NCI-H2081 (cell line): ENCODE measurements at places on chromosomes 7 and 10.

GRCh38 chr10:130500261-130501000, 364.2 kb downstream of the GLRX3 start:
- no peak for DNase-seq

DNA sequence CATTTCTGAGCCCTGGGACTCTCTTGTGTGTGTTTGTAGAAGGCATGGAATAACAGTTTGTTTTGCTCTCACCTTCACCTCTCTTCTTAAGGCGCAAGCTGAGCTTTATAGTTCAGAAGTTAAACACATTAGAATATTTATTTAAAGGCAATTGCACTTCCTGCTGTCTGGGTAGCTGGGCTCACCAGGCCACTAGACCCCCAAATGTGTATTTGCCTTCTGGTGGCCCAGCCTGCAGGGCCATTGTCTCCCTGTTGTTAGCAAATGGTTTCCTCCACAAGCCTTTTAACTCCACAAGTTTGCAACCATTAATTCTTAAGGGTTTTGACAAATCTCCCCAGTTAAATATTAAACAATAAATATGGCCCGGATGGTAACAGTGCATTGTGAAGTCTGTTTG, 31.1 kb upstream of the NEUROD6 start:
- DNase-seq: no peak

GRCh38 chr10:132422903-132423825, 26.2 kb downstream of the PWWP2B start:
- no peak for DNase-seq

- DNase-seq: no peak
Measured at GRCh38 chr10:73759512-73760115, 15.4 kb downstream of the SEC24C start.

- peak; percentile 50 for DNase-seq
Measured at GRCh38 chr10:18619016-18619415, 32.4 kb downstream of the NSUN6 start.

DNA sequence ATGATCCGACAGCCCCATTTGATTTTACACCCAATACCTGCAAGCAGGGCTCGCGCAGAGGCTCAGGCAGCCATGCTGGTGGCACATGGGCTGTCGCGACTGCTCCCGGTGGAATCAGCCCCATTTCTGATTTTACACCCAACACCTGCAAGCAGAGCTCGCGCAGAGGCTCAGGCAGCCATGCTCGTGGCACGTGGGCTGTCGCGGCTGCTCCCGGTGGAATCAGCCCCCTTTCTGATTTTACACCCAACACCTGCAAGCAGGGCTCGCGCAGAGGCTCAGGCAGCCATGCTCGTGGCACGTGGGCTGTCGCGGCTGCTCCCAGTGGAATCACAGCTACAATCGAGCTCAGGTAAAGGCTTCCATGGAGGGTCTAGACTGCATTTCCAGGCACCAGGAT, 244.1 kb downstream of the PTPRN2 start:
- no peak for DNase-seq

- no peak for DNase-seq
Measured at GRCh38 chr10:67259319-67259929, 333.6 kb downstream of the LRRTM3 start.

DNA sequence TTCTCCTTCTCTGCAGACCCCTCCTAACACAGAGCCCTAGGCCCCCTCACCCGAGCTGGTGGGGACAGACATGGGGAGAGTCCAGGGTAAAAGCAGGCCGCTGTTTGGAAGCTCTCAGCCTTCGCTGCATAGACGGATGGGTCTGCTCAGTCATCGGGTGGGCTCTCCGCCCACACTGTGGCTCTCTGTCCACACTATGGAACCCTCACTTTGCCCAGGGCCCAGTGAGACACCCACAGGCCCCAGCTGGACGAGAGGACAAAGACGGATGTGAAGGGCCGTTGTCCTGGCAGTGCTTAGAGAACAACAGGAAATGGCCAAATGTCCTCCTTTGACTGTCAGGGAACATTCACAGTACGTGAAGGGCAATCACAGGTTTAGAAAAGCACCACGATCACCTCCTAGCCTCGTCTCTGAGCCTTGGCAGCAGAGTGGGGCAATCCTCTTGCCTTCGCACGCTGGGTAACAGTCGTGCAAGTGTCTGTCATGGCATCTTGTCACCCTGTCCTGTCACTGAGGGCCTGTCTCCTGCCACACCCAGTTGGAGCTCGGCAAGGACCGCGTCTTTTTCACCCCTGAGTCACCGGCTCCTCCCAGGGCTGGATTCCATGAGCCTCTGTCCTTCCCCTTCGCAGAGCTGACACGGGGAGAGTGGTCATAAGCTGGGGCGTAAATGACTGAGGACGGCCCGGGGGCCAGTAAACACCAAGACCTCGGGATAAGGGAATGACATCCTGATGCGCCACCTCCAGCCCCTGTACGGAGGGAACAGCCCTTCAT, 80.6 kb downstream of the PRKAG2 start:
- DNase-seq: no peak

GRCh38 chr7:112080978-112081377, 125.2 kb downstream of the DOCK4 start:
- DNase-seq: no peak

- no peak for DNase-seq
Measured at GRCh38 chr7:76008156-76008687, 13.8 kb upstream of the TMEM120A start.
